ENCODE measurements at places on chromosomes 2 and 18.

DNA sequence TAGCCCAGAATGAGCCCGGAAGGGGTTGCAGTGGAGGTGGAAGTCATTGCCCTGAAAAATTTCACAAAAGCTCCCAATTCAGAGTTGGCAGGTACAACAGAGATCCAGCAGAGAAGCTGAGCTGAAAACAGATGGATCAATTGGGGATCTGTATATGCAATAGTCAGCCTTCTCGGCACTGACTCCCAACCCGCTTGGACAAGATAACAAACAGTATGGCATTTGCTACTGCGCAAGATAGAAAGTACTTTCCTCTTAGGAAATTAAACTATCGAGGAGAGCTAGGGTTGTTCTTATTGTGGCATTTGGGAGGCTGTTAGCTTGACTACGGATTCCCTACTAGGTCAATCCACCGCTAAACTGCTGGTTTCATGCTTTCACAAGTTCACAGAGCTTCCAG, 11.6 kb upstream of the IER3IP1 start:
- no peak for DNase-seq

GRCh38 chr2:126676221-126677175, 20.5 kb downstream of the GYPC start:
- DNase-seq, result no peak

DNA sequence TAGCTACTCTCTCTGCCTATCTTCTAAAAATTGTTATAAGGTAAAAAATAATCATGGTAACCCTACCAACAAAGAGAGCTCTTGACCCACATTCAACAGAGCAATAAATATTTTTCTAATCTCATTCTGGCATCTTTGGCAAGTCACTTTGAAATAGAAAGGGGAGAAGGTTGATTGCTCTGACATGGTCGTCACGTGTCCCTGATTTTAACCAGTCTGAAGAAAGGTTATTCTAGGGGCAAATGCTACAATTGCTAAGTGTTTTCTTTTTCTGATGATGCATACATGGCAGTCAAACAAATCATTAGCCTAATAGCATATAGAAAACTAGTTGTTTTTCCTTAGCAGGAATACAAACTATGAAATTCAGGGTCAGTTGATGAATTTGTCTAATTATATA, 153.3 kb upstream of the MAP3K20 start:
- no peak for DNase-seq

- DNase-seq, result no peak
Measured at GRCh38 chr18:12883372-12883683, 709 bp downstream of the PTPN2 start.

DNA sequence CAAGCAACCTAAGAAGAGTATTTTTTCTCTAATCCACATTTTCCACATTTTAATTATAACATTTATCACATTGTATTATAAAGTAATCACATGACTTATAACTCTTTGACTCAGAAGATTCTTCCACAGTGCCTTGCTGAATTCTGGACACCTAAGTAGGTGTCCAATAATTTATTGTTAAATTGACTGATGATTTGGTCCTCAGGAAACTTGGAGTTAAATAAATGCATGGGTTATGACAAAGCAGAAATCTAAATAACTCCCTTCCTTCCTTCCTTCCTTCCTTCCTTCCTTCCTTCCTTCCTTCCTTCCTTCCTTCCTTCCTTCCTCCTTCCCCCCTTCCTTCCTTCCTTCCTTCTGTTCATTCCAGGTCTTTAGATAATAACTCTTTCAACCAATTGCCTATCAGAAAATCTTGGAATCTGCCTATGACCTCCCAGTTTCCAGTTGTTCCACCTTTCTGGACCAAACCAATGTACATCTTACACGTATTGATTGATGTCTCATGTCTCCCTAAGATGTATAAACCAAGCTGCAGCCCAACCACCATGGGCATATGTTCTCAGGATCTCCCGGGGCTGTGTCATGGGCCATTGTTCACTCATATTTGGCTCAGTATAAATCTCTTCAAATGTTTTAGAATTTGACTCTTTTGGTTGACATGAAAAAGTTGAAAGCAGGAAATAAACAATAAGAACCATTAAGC, 10.4 kb upstream of the KDSR start:
- DNase-seq, result no peak

DNA sequence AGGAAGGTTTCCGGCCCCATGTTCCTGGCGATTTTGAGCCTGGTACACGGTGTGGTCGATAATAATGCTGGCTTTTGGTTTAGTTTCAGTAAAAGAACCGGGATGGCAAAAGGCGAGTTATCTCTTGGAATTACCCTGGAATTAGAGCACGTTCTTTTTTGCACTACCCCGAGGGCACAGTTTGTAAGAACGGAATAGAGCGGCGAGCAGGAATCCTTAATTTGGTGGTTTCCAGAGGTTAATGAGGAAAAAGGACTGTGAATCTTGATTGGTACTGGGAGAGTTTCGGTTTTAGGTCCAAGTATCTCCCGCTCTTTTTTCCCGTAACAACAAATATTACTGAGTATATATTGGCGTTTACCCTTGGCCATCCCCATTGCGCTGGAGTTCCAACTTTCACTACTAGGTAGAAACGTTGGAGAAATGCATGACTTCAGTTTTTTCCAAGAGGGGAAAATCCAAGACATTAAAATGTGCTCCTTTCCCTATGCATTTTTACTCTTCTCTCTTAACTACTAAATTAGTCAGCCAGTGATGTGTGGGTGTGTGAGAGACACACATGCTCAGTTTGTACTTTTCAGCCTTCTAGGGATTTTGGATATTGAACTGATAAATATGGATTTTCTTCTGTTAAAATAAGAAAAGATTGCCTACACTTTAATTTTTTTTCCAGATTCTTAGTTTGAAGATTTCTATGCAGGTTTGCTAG, 160.8 kb downstream of the AGPS start:
- DNase-seq, result no peak

DNA sequence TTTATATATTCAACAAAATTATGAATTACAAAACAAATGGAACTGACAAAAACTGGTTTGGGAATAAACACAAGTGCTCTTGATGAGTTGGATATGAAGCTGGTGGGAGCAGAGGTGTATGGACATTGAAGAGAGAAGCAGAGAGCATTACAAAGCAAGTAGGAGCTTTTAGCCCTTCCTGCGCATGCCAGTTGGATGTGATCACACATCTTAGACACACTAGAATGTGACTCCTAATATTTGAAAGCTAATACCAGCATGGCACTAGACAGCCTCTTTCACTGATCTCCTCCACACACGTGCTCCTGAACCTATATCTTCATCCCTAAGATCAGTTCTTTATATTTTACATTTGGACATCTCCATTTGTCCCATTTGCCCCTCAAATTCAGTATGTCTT, 298.1 kb downstream of the MTX2 start:
- DNase-seq, result no peak

DNA sequence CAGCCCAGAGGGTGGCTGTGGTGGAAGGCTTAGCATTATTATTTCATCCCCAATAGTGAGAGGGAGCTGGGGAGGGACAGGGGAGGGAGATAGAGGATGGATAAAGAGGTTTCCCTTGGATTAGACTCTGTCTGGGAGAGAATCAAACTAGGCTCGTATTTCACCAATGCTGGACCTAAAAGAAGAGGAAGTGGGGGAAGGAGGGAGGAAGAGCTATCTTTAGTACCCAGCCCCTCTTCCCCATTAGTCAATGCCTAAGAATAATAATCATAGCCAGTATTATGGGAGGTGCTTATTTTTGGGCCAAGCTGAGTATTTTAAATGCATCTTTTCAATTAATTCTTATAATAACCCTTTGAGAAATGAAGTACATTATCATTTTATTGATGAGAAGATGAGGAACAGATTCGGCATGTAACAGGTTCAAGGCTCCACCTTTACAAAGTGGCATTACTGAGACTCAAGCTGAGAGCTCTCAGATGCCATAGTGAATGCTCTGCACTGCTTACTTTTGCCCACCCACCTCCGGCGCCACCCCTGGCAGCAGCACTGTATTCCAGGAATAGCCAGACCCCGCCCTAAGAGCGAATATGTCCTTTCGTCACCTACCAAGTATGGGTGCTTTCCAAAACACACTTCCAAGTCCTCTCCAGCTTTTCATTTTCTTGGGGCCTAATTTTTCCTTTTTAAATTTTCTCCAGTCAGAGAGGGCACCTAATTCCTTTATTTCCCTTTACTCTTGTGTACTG, 21.0 kb downstream of the PAX8 start:
- no peak for DNase-seq

DNA sequence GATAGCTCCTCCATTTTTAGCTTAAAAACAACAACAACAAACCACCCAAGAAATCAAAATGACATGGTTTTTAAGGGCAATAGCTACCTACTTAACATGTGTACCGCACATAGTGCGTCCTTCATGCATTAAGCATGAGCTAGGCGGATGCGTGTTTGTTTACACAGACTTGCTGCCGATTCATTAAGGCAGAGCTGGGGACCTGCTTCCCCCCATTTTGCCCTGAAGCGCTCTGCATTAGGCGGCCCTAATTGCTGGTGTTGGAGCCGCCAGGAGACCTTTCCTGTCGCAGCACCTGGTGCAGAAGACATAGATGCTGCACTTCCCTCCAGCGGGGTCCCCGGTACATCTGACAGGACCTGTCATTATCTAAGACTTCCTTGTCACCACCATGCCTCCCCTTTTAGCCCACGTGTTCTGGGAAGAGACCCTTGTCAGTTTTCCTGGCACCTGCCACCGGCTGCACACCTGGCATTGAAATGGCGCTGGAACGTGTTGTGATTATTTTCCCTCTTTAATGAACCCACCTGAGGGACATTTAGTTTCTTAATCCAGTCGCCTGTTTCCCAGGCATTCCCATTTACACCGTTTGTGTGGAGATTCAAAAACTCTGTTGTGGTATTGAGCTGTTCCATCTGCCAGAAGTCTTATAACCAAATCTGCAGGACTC, 261.1 kb upstream of the RAB12 start:
- no peak for DNase-seq

DNA sequence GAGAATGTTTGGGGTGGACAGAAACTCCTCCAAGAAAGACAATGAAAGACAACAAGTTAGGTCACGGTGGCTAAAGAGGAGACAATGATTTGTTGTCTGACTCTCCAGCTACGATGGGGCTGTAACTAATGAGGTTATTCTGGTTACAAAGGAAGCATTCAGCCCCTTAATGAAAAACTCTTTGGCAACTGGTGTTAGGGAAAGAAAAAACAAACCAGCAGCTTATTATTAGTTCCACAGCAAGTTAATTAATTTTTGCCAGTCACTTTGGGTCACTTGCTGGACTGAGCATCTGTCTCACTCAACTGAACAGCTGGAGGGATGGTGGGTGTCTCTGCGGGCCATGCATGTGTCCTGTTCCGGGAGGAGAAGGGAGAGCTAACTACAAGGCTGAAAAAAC, 263.7 kb downstream of the ALK start:
- DNase-seq, result no peak

- DNase-seq, result no peak
Measured at GRCh38 chr2:19352946-19353720, 5.3 kb downstream of the OSR1 start.

DNA sequence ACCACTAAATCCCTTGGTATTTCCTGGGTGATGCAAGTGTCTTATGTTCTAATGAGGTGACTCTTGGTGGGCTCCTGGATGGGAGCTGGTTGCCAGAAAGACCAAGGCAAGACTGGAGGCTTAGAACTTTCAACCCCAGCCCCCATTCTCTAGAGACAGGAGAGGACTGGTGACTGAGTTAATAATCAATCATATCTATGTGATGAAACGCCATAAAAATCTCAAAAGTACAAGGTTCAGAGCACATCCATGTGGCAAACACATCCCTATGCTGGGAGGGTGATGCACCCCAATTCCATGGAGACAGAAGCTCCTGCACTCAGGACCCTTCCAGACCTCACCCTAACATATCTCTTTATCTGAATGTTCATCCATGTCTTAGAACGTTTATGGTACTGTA, 139.5 kb upstream of the LINC00305 start:
- DNase-seq, result no peak

DNA sequence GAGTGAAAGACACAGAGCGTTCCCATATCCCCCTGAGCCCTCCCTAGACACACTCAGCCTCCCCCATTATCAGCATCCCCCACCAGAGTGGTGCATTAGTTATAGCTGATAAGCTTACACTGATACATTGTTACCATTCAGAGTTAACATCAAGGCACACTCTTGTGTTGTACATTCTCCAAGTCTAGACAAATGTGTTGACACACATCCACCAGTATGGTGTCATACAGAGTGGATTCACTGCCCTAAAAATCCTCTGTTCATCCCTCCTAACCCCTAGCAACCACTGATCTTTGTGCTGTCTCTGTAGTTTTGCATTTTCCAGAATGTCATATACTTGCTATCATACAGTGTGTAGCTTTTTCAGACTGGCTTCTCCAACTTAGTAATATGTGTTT, 78.0 kb upstream of the RPL31 start:
- no peak for DNase-seq

Data from spleen (tissue), 13 donors.